NCI-H1436 (cell line): ENCODE measurements at places on chromosomes 3 and 15.

DNA sequence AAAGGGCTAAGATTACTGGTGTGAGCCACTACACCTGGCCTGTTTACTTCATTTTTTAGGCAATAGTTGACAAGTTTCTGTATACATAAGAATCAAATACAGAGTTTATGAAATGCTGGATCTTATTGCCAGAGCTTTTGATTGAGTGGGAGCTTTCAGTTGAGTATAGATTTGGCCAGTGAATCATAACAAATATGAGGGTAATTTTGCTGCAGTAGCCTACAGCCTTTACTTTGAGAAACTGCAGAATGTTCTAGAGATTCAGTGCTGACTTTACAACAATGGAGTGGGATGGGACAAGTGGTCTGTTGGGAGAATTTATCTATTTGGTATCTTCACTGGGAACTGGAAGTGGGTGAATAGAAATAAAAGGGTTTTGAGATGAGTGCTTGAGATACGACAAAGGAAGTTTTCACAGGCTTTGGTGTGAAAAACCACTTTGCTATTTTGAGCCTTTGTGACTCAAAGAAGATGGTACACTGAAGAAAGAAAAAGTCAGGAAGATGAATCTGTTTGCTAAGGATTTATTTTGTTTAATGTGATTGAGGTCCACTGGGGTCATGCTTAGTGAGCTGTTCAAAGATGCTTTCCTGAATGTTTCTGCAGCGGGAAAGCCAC is 227.8 kb downstream of the UBE2E2 start:
- DNase-seq: no peak

GRCh38 chr3:32432045-32432710 is 40.5 kb downstream of the CMTM7 start:
- no peak for DNase-seq

DNA sequence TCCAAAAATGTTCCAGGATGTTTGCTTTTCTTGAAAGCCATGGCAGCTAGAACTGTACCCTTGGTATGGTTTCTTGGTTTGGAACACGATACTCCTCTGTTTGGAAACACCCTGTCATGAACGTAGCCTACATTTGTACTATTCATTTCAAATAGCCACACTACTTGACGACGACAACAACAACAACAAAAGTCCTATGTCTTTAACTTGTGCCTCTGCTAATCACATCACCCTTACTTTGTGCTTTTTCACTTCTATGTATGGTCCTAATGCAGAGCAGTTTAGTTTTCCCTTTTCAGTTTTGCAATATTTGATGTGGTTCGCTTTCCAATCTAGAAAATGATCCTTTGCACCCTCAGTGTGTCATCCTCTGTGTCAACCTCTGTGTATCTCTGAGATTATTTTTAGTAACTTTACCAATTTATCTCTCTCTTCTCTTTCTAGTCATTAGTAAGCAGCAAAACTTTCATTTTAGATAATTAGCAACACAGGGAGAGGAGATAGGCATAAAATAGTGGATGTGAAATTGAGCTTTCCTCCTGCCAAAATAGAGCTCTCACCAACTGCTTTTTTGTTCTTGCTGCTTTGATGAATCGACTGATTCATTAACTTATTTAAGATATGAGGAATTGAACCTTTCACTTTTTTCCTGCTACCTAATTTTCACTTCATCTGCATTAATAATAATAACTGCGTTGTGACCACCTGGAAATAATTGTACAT is 44.1 kb upstream of the TP63 start:
- no peak for DNase-seq

GRCh38 chr3:160780245-160780644 is 24.2 kb downstream of the PPM1L start:
- DNase-seq: no peak

DNA sequence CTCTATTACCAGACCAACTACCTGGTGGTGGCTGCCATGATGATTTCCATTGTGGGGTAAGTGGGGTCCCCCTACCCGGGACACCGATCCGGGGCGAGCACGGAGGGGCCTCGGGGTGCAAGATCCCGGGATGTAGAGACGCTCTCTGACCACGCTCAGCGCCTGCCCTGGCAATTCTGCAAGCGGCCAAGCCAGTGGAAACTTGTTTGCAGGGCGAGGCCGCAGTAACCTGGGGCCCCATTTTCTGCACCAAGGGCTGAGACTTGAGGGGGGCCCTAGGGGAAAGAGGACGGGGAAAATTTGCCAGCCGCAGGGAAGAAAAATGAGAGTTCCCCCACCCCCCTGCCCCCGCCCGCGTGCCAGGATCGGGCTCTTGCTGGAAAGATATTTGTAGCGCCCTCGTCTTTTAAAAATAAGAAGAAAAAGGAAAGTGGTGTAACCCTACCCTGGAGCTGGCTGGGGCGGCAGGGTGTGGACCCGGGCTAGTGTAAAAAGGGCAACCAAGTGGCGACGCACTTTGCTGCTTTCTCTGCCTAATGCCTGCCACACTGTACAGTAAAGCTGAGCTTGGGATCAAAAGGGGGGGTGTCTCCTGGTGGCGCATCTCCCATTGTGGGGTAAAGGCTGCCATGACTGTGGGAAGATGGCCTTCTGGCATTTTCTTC is 563 bp downstream of the ARL6IP5 start:
- no peak for DNase-seq
